ENCODE measurements at places on chromosomes 11 and 22.

DNA sequence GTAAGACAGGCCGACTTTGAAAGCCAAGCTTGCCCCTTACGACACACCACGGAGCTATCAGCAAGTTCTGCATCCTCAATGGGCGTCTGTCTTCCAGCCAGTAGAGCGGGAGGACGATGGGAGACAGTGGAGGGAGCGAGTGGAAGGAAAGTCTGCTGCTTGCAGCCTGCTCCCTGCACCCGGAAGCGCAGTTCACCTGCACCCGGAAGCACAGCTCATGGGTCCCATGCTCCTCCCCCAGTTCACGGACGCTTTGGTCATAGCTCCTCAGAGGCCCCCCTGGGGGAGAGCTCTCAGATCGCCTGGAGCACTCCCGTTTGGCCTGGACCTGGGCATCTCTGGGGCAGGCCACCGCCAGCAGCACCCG lies 51.3 kb downstream of the FBLN1 start:
- no peak for DNase-seq

DNA sequence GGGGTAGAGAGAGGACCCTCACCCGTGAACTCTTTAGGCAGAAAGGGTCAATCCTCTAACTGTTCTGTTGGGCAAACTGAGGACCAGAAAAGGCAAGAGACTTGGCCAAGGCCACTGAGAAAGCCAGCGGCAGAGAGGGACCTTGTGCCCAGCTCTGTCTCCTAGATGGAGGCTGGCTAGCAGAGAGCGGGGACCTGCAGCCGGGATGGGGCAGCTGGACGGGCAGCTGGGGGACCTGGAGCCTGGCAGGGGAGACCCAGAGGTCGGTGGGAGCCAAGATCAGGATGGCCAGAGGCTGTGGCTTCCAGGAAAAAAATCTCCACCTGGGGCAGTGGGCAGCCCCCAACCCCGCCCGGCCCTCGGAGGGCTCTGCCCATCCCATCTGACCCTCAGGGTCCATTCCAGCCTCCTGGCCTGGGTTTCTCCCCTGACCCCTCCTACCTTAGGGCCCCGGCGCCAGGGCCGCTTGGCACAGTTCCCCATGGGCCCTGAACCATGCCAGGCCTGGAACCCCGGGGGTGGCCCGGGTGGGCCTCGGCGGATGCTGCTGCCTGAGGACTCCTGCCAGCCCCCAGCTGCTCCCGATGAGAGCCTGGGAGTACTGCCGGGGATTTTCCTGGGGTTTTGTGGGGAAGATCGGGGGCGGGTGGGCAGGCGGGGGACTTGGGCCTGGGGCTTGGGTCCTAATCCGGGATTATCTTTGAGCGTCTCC lies at the start of gene CABP2:
Gene CABP2, minus strand, starts transcription at position 603 of the 712 bp plus-strand sequence. Its CDS starts 120 bp downstream, at position 483.
- DNase-seq, result no peak

DNA sequence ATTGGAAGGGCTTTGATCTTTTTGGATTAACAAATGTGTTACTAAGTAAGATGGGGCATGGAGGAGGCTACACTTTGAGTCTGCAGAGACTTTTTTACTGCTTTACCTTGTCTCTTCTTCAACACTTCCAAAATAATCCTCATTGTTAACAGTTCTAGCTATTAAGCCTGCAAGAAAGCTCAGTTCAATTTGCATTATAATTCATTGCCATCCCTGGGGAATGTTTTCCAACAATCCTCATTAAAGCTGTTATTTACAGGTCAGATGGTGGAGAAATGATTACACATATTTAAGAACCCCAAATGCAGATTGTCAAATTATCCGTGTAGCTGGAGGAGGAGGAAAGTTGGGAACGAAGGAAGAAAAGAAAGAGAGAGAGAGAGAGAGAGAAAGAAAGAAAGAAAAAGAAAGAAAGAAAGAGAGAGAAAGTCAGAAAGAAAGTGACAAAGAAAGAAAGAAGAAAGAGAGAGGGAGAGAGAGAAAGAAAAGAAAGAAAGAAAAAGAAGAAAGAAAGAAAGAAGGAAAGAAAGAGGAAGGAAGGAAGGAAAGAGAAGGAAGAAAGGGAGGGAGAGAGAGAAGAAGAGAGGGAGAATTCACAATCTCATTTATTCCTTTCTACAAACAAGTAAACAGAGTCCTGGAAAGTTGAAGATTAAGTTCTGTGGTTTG lies 443.9 kb downstream of the INSC start:
- DNase-seq, result no peak

DNA sequence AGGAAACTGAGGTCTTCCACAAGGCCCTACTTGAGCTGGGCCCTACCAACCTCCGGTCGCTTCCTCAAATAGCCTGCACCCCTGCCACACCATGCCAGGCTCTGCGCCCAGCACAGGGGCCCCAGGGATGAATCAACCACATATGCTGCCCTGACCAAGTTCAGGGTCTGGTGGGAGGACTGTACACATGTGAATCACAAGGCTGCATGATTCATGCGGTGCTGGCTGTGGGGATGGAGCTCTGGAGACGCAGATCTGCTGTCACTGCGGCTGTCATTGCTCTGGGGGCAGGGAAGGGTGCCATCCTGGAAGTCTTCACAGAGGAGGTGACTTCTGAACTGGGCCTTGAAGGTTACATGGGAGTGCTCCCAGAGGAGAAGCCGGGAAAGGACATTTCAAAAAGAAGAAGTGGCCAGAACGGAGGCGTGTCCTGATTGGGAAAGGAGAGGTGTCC lies 21.5 kb downstream of the CYTH4 start:
- DNase-seq, result no peak

- DNase-seq, result no peak
Measured at GRCh38 chr11:67392183-67392715, 463 bp downstream of the RAD9A start.

GRCh38 chr22:45202333-45203149 lies 38.2 kb downstream of the KIAA0930 start:
- no peak for DNase-seq

- no peak for DNase-seq
Measured at GRCh38 chr11:107928767-107929507, 689 bp downstream of the RAB39A start.

DNA sequence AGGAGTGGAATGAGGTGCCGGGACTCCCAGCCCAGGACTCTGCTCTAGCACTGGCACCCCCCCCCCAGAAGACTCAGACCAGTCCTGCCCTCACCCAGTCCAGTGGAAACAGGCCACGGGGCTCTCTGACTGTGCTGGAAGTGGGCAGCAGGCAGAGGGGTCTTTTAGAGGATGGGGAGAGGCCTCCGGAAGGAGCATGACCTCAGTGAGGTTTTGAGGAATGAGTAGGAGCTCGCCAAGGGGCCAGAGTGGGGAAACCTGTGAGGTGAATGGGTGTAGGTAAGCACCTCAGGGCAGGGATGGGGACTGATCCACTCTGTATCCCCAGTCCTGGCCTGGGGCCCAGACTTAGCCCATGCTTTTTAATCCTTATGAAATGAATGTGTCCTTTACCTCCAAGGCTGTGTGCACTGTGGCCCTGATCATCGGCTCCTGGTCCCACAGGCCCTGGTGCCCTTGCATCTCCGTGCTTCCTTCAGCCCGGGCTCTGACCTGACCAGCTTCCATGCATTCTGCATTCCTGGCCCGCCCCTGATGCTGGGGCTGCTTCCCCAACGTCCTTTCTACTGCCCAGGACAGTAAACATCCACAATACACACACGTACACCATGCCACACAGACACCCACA lies 24.4 kb upstream of the RFPL3 start:
- no peak for DNase-seq

DNA sequence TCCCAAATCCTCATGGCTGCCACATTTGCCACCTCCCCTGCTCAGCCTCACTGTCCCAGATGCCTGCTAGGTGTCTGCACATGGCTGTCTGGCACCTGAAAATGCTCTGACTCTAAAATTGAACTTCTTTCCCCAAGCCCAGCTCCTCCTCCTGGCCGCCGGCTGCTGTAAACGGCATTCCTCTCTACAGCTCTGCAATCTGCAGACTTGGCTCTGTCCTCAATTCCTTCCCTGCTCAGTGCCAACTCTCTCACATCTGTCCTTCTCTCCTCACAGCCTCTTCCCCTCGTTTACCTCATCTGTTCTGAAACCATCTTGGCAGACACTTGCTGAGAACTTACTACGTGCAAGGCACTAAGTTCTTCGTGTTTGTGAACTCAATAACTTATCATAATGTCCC lies 169.4 kb upstream of the SYT13 start:
- DNase-seq, result no peak

DNA sequence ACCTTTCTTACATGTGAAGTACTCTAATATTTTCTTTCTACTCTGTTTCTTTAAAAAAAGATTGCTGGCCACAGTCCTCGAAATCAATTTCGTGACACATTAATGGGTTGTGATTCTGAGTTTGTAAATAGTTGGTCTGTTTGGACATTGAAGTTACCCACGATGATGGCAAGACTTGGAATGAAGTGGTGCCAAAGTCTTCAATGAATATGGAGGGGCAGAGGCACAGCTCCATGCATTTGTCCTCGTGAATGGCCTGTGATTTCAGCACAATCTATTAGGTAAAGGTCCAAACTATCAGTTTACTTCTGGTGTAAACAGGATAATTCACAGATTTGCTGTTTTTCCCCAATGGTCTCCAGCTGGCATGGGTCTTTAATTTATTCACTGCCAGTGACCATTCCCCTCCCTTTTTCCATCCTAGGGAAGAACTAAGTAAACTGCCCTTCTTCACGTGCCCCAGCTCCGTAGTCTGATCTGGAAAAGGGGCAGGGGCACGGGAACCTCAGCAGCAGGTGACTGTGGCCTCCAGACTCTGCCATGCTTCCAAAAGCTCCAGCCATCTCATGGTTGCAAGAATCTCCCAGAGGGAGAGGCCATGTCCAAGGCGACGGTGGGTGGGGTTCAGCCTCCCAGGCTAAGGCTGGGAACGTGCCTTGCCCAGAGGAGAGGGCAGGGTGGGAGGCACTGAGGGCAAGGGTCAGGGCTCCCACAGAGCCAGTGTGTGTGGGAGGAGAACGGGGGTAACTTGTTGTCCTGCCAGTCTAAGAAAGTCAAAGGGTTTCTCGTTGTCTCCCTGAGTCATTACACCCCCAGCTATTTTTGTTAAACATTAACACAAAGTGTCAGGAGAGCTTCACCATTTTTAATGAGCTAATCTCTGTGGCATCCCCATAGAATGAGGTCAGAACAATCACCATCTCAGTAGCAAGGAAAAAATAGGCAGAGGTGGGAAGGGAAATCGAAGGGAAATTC lies 16.9 kb upstream of the PEX26 start:
- no peak for DNase-seq

DNA sequence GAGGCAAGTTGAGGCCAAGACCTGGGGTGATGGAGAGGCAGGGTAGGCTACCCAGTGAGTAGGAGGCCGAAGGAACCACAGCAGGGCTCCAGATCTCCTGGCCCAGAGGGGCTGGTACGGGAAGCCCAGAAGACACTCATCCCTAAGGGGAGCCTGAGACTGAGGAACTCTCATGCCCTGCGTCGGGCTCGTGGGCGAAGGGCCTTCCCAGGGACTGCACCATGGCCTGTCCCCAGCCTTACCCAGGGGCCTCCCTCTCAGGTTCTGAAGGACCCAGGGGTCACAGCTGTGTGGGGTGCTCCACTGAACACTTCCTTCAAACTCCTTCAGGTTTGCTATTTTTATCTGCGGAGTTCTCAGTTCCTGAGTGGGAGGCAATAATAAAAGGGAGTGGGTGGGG lies 15.8 kb upstream of the SYT12 start:
- no peak for DNase-seq

- no peak for DNase-seq
Measured at GRCh38 chr11:24082241-24082640, 414.6 kb upstream of the LUZP2 start.

DNA sequence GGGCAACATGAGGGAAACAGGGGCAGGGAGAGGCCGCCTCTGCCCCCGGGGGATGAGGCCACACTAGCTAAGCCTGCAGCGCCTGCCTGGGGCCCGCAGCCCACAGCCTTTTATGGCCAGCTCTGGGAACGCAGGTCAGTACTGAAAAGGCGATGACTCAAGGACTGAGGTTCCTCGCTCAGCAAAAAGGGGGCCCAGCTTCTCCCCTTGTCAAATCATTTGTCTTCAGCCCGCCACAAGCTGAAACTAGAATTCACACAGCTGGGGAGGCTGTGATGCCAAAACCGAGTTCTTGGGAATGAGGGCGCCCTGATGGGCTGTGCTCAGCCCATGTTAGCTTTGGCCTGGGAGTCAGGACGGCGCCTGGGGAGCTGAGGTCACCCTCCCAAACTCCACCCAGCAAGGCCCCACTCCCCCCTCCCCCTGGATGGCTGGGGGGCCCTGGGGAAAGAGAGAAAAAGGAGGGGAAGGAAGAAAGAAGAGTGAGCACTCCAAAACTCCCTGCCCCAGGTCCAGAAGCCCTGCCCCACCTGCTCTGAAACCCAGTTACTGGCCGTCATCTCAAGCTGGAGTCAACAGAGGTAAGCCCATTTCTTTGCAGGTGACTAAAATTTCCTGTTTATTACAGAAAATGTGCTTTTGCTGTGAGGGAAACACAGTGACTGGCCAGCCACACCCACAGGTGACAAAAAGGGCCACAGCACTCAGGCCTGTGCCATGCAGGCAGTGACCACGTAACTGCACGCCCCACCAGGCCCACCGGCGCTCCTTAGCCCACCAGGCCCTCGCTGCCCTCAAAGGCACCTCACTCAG lies 13.7 kb downstream of the EHD1 start:
- DNase-seq, result no peak

- DNase-seq, result no peak
Measured at GRCh38 chr11:20315800-20316199, 47.7 kb upstream of the HTATIP2 start.

GRCh38 chr11:19739872-19740271 lies 27.2 kb downstream of the NAV2 start:
- DNase-seq, result no peak

DNA sequence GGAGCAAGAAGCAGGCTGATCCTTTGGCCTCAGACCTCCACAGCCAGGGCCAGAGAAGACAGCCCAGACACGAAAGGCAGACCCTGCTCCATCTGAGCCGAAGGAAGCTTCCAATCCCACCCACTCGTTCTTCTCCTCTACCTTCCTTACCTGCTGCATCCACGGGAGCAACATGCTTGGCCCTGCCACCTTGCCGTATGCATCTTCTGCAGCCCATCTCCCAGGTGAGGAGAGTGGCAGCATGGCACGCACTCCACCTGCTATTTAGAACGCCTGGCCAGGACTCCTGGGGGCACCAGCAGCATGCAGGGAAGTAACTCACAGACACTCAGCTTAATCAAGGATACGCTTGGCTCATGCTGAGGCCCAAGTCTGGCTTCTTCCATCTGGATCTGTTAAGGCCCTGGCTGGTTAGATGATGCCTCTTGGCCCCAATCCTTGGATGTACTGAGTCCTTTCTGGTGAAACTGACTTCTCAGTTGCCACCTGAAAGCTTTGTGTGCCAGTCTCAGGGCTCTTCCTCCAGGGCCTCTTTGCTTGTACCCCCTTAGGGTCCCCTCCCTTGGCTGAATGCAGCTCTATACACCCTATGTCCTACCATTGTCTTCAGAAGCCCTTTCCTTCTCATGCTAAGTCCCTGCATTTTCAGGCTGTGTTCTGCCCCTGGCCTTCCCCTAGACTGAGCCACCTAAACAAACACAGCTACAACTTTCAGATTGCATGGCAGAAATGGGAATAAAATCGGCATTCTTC lies 604.9 kb downstream of the BUD13 start:
- DNase-seq, result no peak

GRCh38 chr22:45319324-45319685 lies 9.6 kb downstream of the FAM118A start:
- no peak for DNase-seq

Measured in NCI-H1048 (cell line).